ENCODE measurements at places on chromosomes 5 and 9. TPM values are rescaled to one million over a fixed set of nuclear protein-coding genes. Genes with fewer than 3 reads are reported as not detected.

Gene FOXD4
- 0.89 TPM for total RNA-seq

Gene WNT8A
- not detected for total RNA-seq

Gene LHX2
- 0.49 TPM for total RNA-seq

Gene PCDHB9
- total RNA-seq: 0.12 TPM

Gene CATSPER3
- 2.7 TPM for total RNA-seq

Gene BTNL3
- total RNA-seq: not detected

Gene TLX3
- total RNA-seq: not detected

Gene GRIA1
- total RNA-seq: not detected

Gene ITGA1
- 0.05 TPM for total RNA-seq

Gene SLC36A3
- not detected for total RNA-seq

Gene NUTM2F
- not detected for total RNA-seq

Gene TRIM23
- total RNA-seq: 26.1 TPM

Gene PAX5
- 275 TPM for total RNA-seq

Gene CDH6
- not detected for total RNA-seq

Gene DNAH5
- not detected for total RNA-seq

Gene CBY3
- total RNA-seq: not detected

Gene DNAJB5
- total RNA-seq: 1.0 TPM

Gene MCC
- total RNA-seq: 0.83 TPM

Gene GABRA1
- total RNA-seq: not detected

Gene PFN3
- total RNA-seq: not detected

Gene ABO
- total RNA-seq: not detected

Gene PPIC
- not detected for total RNA-seq

Gene MPDZ
- total RNA-seq: not detected

Gene RNF44
- 231 TPM for total RNA-seq

Gene RETREG1
- 12.9 TPM for total RNA-seq

Gene KIF12
- not detected for total RNA-seq

Gene LCN1
- not detected for total RNA-seq

Gene ADAMTS12
- not detected for total RNA-seq

Gene YIPF5
- 24.3 TPM for total RNA-seq

Gene PALM2AKAP2
- total RNA-seq: not detected

Gene WHRN
- 95.7 TPM for total RNA-seq

Gene GARIN3
- not detected for total RNA-seq

Gene TAF11L12
- total RNA-seq: not detected

Gene MTAP
- total RNA-seq: 28.8 TPM

Gene INSL6
- total RNA-seq: not detected

Gene BAG1
- total RNA-seq: 53.8 TPM

Gene ARHGEF39
- 0.62 TPM for total RNA-seq

Gene PCDHB3
- total RNA-seq: not detected

Gene SPINK4
- not detected for total RNA-seq

Gene RNF208
- 1.4 TPM for total RNA-seq

Gene PDE8B
- total RNA-seq: 0.07 TPM

Gene OR13C9
- total RNA-seq: not detected

Gene DIPK1B
- 9.6 TPM for total RNA-seq

Gene HMCN2
- not detected for total RNA-seq

Gene SPATA31E1
- total RNA-seq: not detected

Gene CMYA5
- total RNA-seq: 0.10 TPM
